ENCODE measurements at places on chromosomes 11 and 22.

GRCh38 chr11:107017433-107018218 is 650 bp downstream of the GUCY1A2 start:
- no peak for DNase-seq

DNA sequence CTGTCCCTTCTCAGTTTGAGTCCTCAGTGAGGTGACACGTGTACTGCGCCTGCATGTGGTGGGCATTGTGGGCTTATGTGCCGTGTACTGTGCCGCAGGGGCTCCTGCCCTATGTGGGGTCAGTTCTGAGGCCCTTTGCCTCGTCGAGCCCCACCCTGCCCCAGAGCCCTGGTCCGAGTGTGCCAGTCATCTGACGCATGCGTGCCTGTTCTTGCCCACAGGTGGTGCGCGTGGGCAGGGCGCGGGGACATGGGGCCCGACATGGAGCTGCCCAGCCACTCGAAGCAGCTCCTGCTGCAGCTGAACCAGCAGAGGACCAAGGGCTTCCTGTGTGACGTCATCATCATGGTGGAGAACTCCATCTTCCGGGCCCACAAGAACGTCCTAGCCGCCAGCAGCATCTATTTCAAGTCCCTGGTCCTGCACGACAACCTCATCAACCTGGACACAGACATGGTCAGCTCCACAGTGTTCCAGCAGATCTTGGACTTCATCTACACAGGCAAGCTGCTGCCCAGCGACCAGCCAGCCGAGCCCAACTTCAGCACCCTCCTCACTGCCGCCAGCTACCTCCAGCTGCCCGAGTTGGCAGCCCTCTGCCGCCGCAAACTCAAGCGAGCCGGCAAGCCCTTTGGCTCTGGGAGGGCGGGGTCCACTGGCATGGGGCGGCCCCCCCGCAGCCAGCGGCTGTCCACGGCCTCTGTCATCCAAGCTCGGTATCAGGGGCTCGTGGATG is 22.3 kb upstream of the TMEM191C start:
- DNase-seq = no peak

GRCh38 chr11:69265210-69265609 is 28.7 kb upstream of the MYEOV start:
- no peak for DNase-seq

DNA sequence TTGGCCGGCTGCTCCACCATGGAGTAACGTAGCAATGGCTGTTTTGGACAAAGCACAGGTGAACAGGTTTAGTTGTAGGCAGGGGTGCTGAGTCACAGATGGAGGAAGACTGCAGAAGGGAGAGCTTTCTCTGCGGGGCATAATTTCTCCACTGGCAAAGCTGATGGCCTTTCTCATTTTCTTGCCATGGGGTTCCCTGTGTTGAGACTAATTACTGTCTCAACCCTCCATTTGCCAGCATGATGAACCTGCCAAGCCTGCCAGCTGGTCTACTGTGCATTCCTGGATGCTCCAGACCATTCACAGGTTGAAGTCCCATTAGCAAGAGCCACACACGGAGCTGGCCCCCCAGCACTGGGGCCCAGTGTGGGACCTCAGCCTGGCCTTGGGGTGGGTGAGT is 202.4 kb downstream of the BARX2 start:
- no peak for DNase-seq

GRCh38 chr22:24175160-24175808 is 6.0 kb upstream of the SUSD2 start:
- no peak for DNase-seq

GRCh38 chr11:120029321-120029720 is 108.6 kb downstream of the TRIM29 start:
- DNase-seq = no peak

- DNase-seq = no peak
Observed at GRCh38 chr22:38758276-38758945, 2.6 kb upstream of the SUN2 start.

DNA sequence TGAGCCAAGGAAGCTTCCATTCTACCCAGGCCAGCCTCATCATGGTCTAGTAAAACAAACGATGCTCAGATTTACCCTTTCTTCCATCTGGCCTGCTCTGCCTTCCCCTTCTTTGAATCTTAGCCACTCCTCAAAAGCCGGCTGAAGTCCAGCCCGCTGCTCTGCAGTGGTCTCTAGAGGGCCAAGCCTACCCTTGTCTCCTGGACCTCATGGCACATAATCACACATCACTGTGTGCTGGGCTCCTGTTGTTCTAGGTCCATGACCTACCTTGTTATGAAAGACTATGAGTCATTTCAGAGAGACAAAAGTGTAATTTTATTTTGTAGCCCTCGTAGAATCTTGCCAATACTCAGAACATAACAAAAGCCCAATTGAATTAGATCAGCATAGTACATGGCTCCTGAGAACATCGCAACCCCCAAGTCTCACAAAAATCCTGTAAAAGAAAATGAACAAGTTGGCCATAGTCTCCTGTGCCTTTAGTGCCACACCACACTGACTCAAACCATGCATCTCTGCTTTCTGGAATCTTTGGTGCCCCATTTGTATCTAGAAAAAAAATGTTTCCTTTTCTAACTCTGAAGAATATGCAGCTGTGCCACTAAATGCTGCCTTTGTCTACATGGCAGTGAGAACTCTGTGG is 192.7 kb downstream of the OPCML start:
- DNase-seq = no peak

All from GOT3 (cell line).